ENCODE measurements at places on chromosomes 16 and 17.

DNA sequence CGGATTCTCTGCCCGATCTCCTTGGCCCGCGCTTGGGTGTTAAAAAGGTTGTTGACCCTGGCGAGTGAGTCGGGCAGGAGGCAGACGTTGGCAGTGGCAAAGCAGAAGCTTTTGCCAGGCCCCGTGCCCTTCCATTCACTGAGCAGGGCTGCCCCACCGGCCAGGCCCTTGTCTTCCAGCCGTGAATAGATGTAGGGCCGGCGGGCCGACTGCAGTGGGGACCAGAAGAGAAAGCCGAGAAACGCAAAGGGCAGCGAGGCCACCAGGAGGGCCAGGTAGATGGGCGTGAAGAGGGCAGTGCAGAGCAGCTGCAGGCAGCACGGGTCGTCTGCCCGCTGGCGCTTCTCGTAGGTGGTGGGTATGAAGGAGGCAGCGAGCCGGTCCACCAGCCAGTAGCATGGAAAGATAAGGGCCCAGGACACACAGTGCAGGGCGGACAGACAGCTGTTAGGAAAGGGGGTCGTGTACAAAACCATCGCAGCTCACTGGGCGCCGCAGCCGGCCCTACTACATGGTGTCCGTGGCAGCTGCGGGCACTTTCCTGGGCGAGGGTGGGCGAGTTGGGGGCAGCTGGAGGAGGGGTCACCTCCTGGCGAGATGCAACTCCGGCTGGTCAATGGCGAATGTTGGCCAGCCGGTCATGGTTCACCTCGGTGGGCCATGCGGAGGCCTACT, 61.0 kb downstream of the PRMT7 start:
- DNase-seq = no peak

- DNase-seq = no peak
Measured at GRCh38 chr16:87056551-87056950, 260.6 kb downstream of the C16orf95 start.

GRCh38 chr16:76293980-76294379, 16.8 kb downstream of the CNTNAP4 start:
- DNase-seq = no peak

GRCh38 chr16:21227866-21228265, 5.6 kb upstream of the ANKS4B start:
- no peak for DNase-seq

DNA sequence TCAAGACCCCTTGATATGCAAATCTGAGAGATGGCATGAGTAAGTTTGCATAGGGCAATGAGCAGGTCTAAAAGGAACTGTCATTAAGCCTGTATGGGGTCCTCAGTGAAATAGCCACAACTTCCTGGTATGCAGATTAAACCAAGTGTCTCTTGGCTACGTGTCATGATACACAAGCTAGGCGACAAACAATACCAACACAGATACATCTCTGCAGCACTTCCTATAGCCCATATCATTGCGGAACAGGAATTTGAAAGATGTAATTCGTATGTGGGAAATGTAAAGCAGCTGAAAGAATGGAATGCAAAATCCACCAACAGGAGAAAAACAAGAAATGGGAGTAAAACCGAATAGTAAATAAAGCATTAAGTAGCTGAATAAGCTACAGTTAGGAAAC, 12.9 kb downstream of the PRSS22 start:
- DNase-seq = no peak

DNA sequence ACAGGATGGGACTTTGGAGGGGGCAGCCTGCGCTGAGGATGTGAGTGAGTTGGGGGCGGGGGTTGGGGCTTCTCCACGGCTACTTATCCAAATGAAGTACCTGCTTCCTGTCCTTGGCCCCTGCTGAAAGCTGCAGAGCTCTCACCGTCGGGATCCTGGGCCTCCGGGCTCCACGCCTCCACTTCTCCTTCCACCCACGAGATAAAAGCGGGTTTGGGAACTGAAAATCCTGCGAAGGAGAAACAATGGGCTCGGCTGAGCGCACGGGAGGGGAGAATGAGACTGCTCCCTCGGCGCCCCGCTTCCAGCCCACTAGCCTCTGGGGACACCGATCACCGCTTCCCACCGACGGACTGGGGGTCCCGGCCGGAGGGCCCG, 486 bp downstream of the ZNF785 start:
- peak; percentile 43 for DNase-seq

GRCh38 chr17:74903671-74904070, 10.2 kb upstream of the FADS6 start:
- DNase-seq = no peak

- DNase-seq = peak; percentile 97
Measured at GRCh38 chr17:50783193-50783660, 15.9 kb upstream of the ANKRD40CL start.

DNA sequence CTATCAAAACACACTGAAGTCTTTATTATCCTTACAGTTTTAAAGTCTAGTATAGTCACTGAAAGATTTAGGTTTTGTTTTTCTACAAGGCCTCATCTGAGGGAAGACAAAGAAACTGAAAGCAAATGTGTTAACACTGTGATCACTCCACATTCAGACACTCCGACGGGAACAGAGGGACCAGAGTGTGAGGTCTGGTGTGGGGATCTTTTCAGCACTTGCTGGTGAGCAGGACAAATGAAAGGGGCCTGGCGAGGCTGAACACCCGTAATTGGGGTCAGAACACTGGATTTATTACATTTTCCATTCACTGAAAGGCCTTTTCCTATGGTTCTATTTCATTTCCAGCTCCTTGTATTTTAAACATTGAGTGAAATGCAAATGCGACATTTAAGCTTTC, 910.5 kb downstream of the CDH11 start:
- no peak for DNase-seq

- no peak for DNase-seq
Measured at GRCh38 chr16:2910441-2910969, 1.2 kb upstream of the FLYWCH1 start.

DNA sequence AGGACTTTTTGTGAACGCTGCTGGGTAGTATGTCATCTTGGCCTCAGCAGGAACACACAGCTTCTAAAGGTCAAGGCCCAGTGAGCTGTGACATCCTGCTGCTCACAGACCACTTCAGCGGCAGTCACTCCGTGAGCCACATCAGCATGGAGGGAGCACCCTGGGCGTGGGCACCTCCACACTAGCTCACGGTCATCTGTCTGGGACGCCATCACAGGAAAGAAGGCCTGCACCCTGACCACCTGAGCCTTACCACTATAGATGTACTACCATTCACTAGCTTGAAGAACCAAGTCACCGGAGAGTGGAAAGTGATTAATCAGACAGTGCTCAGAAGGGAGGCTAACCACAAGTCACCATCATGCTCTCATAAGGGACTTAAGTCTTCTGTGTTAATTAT, 3.3 kb downstream of the AXIN1 start:
- no peak for DNase-seq

DNA sequence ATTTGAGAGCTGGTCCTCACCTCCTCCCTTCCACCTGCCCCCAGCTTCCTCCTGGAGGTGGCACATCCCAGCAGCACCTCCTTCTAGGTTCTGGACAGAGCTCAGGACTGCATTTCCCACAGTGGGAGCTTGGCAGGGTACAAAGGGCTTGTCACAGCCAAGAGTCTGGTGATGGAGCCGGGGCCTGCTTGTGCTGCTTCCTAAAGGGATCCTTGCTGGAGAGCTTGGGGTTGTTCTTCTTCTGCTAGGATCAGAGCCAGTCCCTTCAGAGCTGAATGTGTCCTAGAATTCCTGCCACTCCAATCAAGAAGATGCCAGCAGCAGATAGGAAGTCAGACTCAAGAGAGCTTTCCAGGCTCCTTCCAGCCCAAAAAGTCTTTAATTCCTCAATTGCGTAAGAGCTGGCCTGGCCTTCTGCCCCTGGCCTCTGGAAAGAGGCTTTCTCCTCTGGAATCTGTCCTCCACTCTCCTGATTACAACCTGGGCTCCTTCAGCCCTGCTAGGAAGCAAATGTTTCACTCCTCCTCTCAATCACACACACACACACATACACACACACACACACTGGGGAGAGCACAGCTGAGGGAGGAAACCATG, 4.4 kb downstream of the CD300E start:
- no peak for DNase-seq

DNA sequence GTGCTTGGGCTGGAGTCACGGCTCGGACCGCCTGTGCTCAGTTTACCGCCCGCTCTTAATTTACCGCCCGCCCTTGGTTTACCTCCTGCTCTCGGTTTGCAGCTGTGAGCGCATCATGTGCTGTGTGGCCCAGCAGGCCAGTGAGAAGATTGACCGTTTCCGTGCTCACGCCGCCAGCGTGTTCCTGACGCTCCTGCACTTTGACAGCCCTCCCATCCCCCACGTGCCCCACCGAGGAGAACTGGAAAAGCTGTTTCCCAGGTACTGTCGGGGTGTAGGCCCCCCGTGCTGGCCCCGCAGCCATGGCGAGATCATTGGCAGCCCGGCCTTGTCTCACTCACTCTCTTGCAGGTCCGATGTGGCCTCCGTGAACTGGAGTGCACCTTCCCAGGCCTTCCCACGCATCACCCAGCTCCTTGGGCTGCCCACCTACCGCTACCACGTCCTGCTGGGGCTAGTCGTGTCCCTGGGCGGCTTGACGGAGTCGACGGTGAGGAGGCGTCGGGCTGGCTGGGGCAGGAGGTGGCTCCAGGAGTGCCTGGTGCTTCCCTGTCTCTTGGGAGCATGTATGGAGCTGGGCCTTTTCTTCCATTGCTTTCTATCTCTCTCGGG, 89.3 kb upstream of the ZNF750 start:
- no peak for DNase-seq

GRCh38 chr17:57899391-57899790, 49.5 kb upstream of the MRPS23 start:
- no peak for DNase-seq

GRCh38 chr16:82846806-82847205, 220.0 kb downstream of the CDH13 start:
- no peak for DNase-seq

DNA sequence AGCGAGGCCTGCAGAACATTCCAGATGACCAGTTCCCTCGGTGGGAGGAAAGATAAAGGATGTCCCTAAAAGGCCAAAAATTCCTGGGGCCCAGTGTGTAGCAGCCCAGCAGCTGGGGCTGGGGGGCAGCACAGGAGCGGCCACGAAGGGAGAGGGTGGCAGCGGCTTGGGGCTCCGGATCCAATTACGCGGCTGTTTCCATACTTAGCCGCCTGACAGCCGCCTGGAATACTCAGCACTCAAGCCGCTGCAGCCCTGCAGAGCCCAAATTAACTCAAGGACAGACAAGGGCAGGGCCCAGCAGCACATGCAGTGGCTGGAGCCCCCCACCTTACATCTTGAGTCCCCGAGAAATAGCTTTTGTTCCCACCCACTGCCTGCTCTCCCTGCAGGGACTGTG, 1.3 kb downstream of the SRL start:
- no peak for DNase-seq

GRCh38 chr16:57497121-57497520, 10.8 kb upstream of the DOK4 start:
- no peak for DNase-seq

DNA sequence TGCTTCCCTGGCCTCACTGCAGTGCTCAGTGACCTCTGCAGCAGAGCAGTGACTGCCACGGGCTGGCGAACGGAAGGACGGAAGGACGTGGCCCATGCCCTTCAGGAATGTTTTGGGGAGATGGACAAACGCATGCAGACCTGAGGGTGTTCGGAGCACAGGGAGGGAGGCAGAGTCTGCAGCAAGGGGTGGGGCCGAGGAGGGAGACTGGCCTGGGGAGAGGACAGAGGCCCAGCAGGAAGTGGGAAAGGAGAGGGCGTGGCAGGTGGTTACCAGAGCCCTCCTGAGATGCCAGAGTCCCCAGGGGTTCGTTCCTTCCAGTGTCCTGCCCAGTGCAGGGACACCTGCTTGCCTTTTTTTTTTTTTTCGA, 21.9 kb downstream of the ADORA2B start:
- DNase-seq = no peak

GRCh38 chr17:47660064-47660492, 10.4 kb downstream of the KPNB1 start:
- DNase-seq = no peak

- peak; percentile 87 for DNase-seq
Measured at GRCh38 chr17:74008196-74008595, 195.3 kb upstream of the RPL38 start.

GRCh38 chr17:82400830-82401229, 17.3 kb upstream of the HEXD start:
- no peak for DNase-seq

Data from WERI-Rb-1 (cell line).